ENCODE measurements at places on chromosomes 11 and 22.

- DNase-seq = no peak
- H3K4me1 ChIP-seq = no peaks in the 10 kb centered on the region
- H3K36me3 ChIP-seq = no peaks in the 10 kb centered on the region
- no peak overlapping the region for H3K27ac ChIP-seq
- no peak overlapping the region for H3K4me3 ChIP-seq
These were observed 335.3 kb downstream of the MN1 start for GRCh38 chr22:27466229-27466628.

GRCh38 chr22:28829358-28830181 is 29.2 kb upstream of the XBP1 start:
- H3K27me3 ChIP-seq = no peaks in the 10 kb centered on the region

- H3K27me3 ChIP-seq = peaks cover 11% of the 10 kb centered on the region
- H3K27ac ChIP-seq = no peak overlapping the region
These were observed 108.9 kb upstream of the NCAM1 start for GRCh38 chr11:112852143-112852866.

DNA sequence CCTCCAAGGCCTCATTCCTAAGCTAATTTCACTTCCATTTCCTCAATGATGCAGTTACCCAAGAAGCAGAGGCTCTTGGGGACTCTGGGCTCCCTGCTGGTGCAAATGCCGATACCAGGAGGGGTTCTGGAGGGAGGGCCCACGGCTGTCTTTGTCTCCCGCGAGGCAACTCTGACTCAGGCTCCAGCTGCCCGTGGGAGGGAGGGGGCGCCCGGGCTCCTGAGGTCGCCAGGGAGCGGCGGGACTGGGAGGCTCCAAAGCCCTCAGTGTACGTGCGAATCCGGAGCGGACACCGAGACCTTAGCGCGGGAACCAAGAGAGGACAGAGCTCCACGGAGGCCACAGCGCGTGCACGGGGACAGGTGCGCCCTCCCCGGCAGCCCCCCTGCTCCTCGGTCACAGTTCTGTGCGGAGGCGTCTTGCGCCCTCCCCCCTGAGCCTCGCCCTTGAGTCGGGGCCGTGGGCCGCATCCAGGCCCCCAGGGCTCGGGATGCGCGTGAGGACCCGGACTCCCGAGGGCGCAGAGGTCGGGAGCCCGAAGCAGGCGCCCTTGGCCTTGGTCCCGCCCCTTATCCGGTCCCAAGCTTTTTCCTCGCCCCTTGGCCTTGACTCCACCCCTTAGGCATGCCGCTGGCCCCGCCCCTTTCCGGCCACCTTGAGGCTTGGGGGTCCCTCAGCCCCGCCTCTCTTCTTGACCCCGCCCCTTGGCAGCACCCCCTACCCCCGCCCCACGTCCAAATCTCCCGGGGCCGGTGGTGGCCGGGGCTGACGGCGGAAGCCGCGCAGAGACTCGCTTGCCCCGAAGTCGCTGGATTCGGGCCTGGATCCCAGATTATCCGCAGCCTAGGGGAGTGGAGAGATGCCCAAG is 4.7 kb upstream of the SHISA8 start:
- peak overlapping the region; percentile 75 for H3K4me3 ChIP-seq
- H3K4me1 ChIP-seq = peaks cover 22% of the 10 kb centered on the region
- H3K36me3 ChIP-seq = no peaks in the 10 kb centered on the region
- peak overlapping the region; percentile 61 for H3K27ac ChIP-seq
- DNase-seq = no peak
- peaks cover 18% of the 10 kb centered on the region for H3K27me3 ChIP-seq

GRCh38 chr11:73591743-73592142 is 6.2 kb downstream of the FAM168A start:
- H3K36me3 ChIP-seq = no peaks in the 10 kb centered on the region
- H3K4me3 ChIP-seq = no peak overlapping the region
- DNase-seq = no peak
- peaks cover 42% of the 10 kb centered on the region for H3K4me1 ChIP-seq
- H3K27me3 ChIP-seq = no peaks in the 10 kb centered on the region

DNA sequence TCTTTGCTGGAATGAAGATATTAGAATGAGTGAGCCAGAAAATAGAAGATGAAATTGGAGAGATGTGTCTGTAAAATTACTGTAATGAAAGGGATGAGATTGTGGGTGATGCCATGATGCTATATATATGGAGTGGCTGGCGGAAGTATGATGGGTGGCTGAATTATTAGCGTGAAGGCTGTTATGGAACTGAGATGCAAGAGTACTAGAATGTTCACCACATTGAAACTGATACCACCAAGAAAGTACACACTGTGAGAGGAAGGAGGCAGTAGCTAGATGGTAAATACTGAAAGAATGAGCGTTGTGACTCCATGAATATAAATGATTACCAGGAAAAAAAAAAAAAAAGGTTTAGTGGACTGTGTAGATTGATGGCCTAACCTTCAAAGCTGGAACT is 411.9 kb downstream of the CNTN5 start:
- no peak for DNase-seq
- H3K27ac ChIP-seq = no peak overlapping the region
- H3K4me1 ChIP-seq = no peaks in the 10 kb centered on the region
- no peaks in the 10 kb centered on the region for H3K27me3 ChIP-seq

- DNase-seq = no peak
- no peaks in the 10 kb centered on the region for H3K4me1 ChIP-seq
- H3K36me3 ChIP-seq = no peaks in the 10 kb centered on the region
- H3K27me3 ChIP-seq = no peaks in the 10 kb centered on the region
- no peak overlapping the region for H3K4me3 ChIP-seq
These were observed 10.3 kb upstream of the POLA2 start for GRCh38 chr11:65251476-65251875.

DNA sequence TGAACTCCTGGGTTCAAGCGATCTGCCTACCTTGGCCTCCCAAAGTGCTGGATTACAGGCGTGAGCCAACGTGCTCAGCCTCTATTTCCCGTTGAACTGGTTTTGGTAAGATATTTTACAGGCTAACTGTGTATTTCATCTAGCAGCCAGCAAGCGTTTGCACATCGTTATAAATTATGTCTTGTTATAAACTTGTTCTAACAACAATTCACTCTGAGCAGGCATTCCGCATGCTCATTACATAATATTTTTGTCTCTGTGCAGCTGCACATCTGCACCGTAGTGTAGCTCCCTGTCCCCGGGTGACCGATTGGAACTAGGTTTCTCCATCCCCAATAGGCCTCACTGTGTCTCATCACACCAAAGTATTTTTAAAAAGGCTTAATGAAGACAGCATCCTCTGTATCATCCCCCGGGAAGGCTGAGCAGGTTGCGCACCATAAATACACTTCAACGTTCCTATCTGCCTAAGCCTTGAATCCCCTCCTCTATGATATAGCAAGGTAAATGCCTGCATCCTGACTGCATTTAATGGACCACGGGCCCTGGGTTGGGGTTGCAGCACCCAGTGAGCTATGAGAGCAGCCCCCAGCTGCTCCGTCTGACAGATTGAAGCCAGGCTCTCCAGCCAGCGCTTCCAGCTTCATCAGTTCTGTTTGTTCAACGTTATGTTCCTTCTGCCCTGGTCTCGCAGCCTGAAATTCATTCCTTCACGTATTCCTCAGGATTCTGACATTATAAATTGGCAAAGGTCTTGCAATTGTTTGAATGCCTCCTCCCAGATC is 47.7 kb downstream of the TST start:
- no peak overlapping the region for H3K27ac ChIP-seq
- no peaks in the 10 kb centered on the region for H3K4me1 ChIP-seq
- H3K36me3 ChIP-seq = no peaks in the 10 kb centered on the region
- H3K4me3 ChIP-seq = no peak overlapping the region
- no peak for DNase-seq
- no peaks in the 10 kb centered on the region for H3K27me3 ChIP-seq

DNA sequence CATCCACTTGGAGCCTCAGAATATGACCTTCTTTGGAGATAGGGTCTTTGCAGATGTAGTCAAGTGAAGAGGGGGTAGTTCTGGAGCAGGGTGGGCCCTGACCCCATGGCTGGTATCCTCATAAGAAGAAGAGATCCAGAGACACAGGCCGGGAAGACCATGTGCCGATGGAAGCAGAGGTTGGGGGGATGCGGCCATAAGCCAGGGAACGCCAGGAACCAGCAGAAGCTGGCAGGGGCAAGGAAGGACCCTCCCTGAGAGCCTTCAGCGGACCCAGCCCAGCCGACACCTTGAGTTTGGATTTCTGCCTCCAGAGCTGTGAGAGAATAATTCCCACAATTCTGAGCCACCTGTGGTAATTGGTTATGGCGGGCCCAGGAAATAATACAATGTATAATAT is 26.1 kb upstream of the SMIM38 start:
- no peak overlapping the region for H3K4me3 ChIP-seq
- peaks cover 8% of the 10 kb centered on the region for H3K36me3 ChIP-seq
- H3K27ac ChIP-seq = no peak overlapping the region
- no peak for DNase-seq
- H3K4me1 ChIP-seq = peaks cover 6% of the 10 kb centered on the region

GRCh38 chr11:62922653-62923431 is 1.7 kb upstream of the CHRM1 start:
- DNase-seq = no peak
- H3K4me3 ChIP-seq = peak overlapping the region; percentile 46
- peaks cover 54% of the 10 kb centered on the region for H3K27me3 ChIP-seq
- H3K36me3 ChIP-seq = no peaks in the 10 kb centered on the region

- H3K4me3 ChIP-seq = no peak overlapping the region
- H3K4me1 ChIP-seq = peaks cover 3% of the 10 kb centered on the region
- H3K27ac ChIP-seq = no peak overlapping the region
- H3K36me3 ChIP-seq = no peaks in the 10 kb centered on the region
- no peak for DNase-seq
- no peaks in the 10 kb centered on the region for H3K27me3 ChIP-seq
These were observed 6.8 kb upstream of the OMP start for GRCh38 chr11:77095551-77096490.

DNA sequence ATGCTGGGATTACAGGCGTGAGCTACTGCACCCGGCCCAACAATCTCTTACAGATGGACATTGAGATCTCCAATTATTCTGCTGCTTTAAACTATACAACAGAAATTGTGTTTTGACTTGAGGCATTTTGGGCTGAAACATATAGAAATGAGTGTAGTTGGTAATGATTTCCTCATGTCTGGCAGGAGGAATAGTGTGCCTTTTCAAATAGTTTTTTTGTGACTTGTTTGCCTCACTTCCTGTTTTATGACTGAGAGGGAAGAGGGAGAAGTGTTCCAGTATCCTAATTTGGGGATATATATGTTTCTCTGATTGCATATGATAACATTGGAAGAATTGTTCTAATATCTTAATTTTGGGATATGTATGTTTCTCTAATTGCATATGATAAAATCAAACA is 40.2 kb downstream of the EP300 start:
- peaks cover 15% of the 10 kb centered on the region for H3K36me3 ChIP-seq
- H3K27ac ChIP-seq = peak overlapping the region; percentile 42
- DNase-seq = no peak
- no peaks in the 10 kb centered on the region for H3K4me1 ChIP-seq
- H3K4me3 ChIP-seq = no peak overlapping the region

DNA sequence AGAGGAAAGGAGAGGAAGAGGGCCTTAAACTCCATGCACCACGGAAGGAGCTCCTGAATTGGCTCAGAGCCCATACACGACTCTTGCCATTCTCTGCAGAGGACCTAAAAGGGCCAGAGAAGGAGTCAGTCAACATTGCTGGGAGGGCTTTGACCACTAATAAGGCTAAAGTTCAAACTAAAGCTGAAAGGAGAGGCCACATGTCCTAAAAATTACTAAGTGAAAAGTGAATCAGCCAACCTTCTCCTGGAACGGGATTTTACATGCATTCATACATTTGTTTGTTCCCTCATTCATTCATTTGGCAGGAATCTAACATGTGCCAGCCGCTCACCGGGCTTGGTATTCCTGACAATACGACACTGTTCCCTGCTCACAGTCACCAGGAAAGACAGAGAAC is 10.5 kb downstream of the CLMP start:
- peaks cover 37% of the 10 kb centered on the region for H3K27me3 ChIP-seq
- H3K27ac ChIP-seq = no peak overlapping the region

- no peaks in the 10 kb centered on the region for H3K36me3 ChIP-seq
- H3K4me3 ChIP-seq = no peak overlapping the region
- peak; percentile 36 for DNase-seq
- H3K27ac ChIP-seq = peak overlapping the region; percentile 58
- H3K4me1 ChIP-seq = peaks cover 11% of the 10 kb centered on the region
These were observed 181.2 kb downstream of the CSNK2A3 start for GRCh38 chr11:11171854-11172253.

GRCh38 chr11:67117672-67118180 is 1.3 kb upstream of the KDM2A start:
- H3K36me3 ChIP-seq = peaks cover 17% of the 10 kb centered on the region
- peak overlapping the region; percentile 86 for H3K4me3 ChIP-seq
- peaks cover 25% of the 10 kb centered on the region for H3K4me1 ChIP-seq
- peak overlapping the region; percentile 95 for H3K27ac ChIP-seq
- peak; percentile 19 for DNase-seq
- H3K27me3 ChIP-seq = no peaks in the 10 kb centered on the region

DNA sequence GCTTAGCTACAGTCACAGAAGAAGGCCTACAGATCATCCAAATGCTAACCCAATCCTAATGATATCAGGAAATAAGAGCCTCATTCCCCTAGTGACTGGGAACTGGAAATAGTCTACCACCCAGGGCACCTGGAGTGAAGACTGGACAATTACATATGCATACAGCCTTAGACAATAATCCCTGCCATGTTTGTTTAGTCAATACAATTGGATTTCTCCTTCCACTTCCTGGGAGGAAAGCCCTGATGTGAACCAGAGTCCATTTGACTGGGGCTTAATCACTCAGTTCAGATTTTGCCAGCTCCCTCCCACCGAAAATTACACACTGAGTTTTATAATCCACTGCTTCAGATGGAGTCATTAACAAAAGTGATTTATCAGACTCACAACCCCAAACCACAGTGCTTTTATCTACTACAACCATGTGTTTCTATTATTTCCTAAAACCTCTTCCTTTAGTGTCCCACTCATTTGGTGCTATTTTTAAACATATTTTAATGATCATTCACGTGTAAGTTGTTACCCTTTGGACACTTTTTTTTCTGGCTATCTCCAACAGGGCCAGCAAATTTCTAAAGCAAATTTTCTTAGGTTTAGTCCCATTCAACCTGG is 29.9 kb downstream of the CWF19L2 start:
- H3K4me1 ChIP-seq = peaks cover 3% of the 10 kb centered on the region
- no peak overlapping the region for H3K27ac ChIP-seq
- DNase-seq = no peak
- no peaks in the 10 kb centered on the region for H3K27me3 ChIP-seq
- no peak overlapping the region for H3K4me3 ChIP-seq

DNA sequence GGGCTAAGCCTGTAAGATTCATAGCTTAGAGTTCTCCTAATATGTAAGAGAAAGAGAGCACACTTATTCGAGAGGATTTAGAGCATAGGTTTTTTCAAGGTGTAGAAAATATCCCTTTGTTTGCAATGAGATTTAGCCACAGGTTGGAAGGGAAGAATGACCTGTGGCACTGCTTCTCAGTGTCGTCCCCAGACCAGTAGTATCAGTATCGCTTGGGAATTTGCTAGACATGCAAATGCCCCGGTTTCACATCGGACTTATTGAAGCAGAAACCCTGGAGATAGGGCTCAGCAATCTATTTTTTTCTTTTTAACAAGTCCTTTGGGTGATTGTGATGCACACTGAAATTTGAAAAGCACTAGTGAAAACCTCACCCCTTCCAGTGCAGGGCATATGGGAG is 362.6 kb upstream of the C11orf87 start:
- no peak overlapping the region for H3K27ac ChIP-seq
- H3K27me3 ChIP-seq = no peaks in the 10 kb centered on the region
- no peaks in the 10 kb centered on the region for H3K36me3 ChIP-seq
- peaks cover 4% of the 10 kb centered on the region for H3K4me1 ChIP-seq
- H3K4me3 ChIP-seq = no peak overlapping the region
- DNase-seq = no peak

GRCh38 chr11:65899356-65900124 is 648 bp downstream of the FOSL1 start:
- H3K27me3 ChIP-seq = no peaks in the 10 kb centered on the region
- H3K4me1 ChIP-seq = peaks cover 27% of the 10 kb centered on the region
- no peak overlapping the region for H3K27ac ChIP-seq
